Thyroid gland (tissue), 4 donors: ENCODE measurements at places on chromosomes 12 and 14. TPM values are rescaled to one million over a fixed set of nuclear protein-coding genes. Genes with fewer than 3 reads are reported as not detected.

DNA sequence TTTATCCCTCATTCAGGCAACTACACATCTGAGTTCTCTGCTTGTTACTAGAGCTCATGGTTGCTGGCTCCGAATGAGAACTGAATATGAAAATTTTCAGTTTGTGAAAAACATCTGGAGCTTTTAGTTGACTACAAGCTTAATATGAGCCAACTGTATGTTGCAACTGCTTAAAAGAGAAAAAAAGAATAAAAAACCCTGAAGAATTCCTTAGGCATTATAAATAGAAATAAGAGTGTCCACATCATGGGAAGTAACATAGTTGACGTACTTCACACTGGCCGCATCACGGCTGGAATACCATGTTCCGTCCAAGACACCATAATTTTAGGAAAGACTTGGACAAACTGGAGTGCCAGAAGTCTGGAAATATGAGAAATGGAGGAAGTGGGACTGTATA, 57.9 kb downstream of the PDE3A start:
- DNase-seq = no peak

DNA sequence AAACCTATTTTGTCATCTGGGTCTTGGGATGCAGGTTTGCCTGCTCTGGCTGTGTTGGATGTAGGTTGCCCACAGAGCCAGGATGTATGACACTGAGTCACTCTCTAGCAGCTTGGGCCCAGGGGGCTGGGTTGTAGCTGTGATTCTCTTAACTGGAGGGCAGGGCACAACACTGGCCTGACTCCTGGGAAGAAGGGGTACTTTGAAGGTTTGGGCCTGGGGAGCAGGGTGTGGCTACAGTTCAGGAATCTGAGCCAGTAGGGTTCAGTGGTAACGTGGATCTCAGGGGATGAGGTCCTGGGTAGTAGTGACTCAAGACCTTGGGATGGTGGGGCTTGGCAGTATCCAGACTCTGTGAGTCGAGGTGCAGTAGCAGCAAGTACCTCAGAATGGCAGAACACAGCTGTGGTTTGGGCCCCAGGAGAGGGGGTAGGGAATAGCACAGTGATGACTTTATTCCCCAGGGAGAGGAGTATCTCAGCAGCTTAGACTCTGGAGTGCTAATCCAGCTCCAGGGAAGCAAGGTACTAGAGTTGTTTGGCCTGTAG, 25.7 kb downstream of the TBC1D15 start:
- no peak for DNase-seq

DNA sequence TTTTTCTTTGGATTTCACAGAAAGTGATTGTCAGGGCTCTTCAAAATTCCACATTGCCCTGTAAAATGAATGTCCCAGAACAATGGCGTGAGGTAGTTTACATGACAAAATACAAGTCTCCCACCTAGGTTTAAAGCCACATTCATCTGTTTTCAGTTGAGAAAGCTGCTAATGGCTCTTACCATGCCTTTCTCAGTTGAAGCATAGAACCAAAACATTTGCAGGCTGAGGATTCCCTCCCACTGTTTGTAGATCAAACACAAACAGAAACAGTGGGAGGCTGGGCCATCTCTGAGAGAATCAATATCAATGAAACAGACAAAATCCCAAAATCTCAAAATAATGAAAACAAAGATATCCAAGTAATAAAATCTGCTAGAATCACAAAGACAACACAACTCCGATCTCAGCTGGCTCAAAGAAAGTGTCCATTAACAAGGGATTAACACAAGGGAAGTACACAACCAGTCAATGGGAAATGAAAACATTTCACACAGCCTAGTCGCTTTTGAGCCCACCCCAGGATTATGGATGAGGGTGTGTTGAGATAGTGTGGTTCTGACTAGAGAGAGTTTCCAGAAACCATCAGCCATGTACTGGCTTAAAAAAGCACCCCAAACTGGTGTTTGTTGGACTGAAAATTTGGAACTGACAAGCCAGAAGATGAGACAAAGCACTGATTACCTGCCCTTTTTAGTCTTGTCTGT, 54.5 kb upstream of the TMEM260 start:
- DNase-seq = no peak

- no peak for DNase-seq
Observed at GRCh38 chr12:123227581-123228258, 5.2 kb downstream of the MPHOSPH9 start.

GRCh38 chr12:40946612-40947194, 241.4 kb upstream of the PDZRN4 start:
- no peak for DNase-seq

DNA sequence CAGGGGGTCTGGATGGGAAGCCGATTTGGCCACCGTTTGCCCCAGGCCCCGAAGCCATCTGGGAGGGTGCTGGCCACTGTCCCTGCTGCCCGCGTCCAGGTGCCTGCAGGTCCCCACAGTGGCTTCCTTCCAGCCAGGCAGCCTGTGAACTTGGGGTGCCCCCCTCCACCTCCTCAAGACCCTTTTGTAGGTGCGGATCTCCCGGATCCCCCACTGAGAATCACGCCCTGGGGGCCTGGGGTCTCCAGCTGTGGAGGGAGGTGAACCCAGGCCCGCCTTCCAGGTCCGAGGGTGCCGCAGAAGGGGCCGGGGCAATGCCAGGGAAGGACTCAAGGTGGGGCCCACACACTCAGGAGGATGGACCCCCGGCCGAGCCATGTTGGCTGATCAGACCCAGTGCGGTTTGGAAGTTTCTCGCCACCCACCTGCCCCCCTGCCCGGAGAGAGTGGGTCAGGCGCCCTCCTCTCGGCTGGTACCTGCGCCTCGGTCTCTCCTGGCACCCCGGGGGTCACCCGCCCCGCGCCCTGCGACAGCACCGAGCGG, 1.7 kb downstream of the MMP17 start:
- DNase-seq = peak; percentile 6

GRCh38 chr12:20212658-20213555, 155.4 kb upstream of the PDE3A start:
- peak; percentile 84 for DNase-seq

- DNase-seq = no peak
Observed at GRCh38 chr12:94631058-94631457, 19.3 kb downstream of the TMCC3 start.

DNA sequence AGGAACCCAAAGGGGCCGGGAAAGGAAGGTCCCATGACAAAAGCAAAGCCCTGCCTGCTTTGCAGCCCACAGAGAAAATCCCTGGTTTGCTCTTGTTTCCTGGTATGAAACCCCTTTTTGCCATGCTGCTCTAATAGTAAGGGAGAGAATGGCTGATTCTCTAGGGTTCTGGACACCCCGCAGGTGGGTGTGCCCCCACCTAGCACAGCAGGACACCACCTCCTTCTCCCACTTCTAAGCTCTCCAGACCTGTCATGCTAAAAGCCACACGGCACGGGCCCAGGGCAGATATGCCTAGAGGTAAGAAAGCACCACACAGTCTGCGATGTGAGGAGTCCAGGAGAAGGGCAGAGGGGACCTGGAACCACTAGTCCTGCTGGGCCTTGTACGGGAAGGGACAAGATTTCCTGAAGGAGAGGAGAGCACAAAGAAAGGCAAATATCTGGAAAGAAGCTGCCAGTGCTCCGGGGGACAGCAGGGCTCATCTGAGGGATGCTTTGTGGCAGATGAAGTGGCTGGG, 113.3 kb downstream of the BCL11B start:
- no peak for DNase-seq

DNA sequence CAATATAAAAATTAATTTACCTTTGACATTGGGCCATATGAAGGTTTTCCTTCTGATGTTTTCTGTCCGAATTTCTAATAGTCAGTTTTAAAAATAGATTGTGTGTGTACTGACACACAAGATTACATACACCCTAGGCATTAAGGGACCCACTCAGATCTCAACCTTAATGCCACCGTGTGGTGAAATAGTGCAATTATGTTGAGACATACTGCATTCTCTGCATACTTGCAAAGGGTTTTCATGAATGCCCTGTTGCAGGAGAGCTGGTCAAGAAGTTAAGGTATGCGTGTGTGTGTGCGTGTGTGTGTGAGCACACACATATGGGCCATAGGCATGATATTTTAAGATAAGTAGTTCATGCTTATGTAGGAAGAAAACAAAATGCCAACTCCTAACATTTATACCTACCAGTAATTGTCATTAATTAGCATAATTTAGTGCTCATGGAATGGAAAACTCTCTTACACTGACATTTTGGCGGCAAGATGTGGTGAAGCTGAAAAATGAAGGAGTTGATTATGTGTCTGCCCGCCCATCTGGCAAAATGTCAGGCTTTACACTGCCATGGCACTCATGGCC, 58.8 kb downstream of the PIK3C2G start:
- no peak for DNase-seq

DNA sequence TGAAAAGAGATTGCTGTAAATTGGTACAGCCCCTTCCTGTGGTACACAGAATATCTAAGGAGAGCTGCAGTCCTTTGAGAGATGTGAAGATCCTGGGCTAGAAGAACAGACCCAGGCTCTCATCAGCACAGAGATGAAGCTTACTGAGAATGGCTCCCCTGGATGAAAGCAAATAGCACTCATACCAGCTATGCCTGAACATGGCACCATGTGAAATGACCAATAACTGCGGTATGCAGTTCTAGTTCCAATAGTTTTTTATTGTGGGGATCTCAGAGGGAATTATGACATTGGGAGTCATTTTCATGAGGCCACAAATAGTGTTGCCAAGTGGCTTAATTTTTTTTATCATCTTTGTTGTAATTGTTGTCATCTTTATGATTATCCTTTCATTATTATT, 15.4 kb upstream of the TRHDE start:
- no peak for DNase-seq

- peak; percentile 8 for DNase-seq
Observed at GRCh38 chr12:41962171-41962572, 182.5 kb downstream of the GXYLT1 start.

DNA sequence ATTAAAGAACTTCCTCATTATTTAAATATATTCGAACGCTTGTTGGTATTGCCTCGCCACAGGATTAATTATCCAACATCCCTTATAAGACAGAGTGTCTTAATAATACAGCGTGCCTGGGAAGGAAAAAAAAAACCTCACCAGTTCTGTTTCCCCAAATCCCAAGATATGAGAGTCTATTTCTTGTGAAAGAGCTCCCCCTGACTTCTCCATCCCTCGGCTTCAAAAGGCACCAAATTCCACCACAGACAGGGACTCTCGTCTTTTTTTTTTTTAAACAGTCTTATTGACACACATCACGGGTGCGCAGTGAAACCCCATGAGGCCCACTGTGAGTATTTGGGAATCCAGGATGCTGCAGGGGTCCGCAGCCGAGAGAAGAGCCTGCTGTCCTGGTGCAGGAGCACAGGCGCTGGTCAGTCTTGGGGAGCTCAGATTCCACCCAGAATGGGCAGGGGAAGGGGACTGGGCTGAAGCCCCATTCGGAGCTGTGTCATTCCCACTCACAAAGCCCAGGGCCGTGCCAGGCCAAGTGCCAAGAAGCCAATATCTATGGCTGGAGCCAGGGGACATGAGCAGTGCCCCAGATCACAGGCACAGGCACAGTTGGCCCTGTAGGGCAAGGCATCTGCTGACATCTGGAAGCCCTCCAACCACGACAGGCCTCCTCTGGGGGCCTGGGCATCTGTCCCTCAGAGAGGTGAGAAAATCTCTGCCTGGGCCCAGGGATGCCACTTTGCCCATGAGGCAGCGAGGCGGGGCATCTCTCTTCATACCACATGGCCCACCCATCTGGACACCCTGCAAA, 71.9 kb downstream of the BCL11B start:
- no peak for DNase-seq

DNA sequence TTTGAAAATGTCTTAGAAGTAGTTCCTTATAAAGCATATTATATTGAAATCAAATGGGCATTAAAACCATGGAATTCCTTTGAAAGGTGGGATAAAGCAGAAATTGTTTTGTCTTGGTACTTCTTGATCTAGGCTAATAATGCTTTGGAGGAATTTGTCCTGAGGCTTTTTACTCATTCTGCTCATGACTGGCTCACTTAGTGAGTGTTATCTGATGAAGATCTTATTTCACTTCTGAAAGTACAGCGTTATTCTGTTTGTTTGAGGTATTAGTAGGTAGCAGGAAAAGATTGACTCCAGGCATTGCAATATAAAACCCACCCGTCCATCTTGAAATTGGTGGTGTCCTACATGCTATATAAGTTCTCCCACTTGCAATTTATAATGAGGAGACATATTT, 5.5 kb downstream of the C12orf71 start:
- DNase-seq = no peak

- DNase-seq = no peak
Observed at GRCh38 chr12:39301422-39301821, 141.5 kb downstream of the KIF21A start.

GRCh38 chr12:104622928-104623327, 166.2 kb downstream of the CHST11 start:
- DNase-seq = no peak

GRCh38 chr14:58327019-58327418, 28.7 kb downstream of the ARID4A start:
- no peak for DNase-seq

The PRKAG1 gene
- total RNA-seq = 50.3 TPM

The ACVRL1 gene
- total RNA-seq = 63.7 TPM

The DIABLO gene
- 48.4 TPM for total RNA-seq

The LHX5 gene
- not detected for total RNA-seq

The ADAM20 gene
- 5.4 TPM for total RNA-seq

The CCDC196 gene
- total RNA-seq = not detected

The IQSEC3 gene
- 0.83 TPM for total RNA-seq

The SLC7A7 gene
- total RNA-seq = 8.4 TPM

The DLK1 gene
- total RNA-seq = not detected

The C12orf50 gene
- not detected for total RNA-seq

The PROX2 gene
- total RNA-seq = not detected

The C1QL4 gene
- total RNA-seq = 0.67 TPM

The CDH24 gene
- total RNA-seq = 4.0 TPM
